ENCODE measurements at places on chromosomes 2 and 18.

DNA sequence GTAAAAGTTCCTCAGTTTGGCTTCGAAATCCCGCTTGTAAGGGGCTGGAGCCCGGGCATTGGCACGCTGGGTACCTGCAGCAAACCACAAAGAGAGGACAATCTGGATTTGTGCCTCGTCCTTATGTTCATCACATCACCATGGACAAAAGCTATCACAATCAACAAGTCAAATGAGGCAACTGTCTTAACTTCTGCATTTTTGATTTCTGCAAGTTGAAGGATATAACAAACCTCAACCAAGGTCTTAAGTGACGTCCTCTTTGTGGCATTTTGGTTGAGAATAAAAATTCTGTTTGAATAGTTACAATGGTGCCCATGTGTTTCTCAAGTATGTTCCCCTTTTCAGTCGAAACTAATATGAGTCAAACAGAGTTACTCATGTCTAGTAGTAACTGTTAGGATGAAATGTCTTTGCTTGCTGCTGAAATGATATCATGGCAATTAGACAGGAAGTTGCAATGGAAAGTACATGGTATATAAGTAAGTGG is 70.8 kb upstream of the STK17B start:
- DNase-seq = no peak

- DNase-seq = no peak
Measured at GRCh38 chr2:187614756-187615155, 60.5 kb upstream of the TFPI start.

- DNase-seq = no peak
Measured at GRCh38 chr2:176934131-176934530, 278.5 kb upstream of the HNRNPA3 start.

GRCh38 chr2:97742381-97742847 is 29.0 kb downstream of the ZAP70 start:
- DNase-seq = no peak

DNA sequence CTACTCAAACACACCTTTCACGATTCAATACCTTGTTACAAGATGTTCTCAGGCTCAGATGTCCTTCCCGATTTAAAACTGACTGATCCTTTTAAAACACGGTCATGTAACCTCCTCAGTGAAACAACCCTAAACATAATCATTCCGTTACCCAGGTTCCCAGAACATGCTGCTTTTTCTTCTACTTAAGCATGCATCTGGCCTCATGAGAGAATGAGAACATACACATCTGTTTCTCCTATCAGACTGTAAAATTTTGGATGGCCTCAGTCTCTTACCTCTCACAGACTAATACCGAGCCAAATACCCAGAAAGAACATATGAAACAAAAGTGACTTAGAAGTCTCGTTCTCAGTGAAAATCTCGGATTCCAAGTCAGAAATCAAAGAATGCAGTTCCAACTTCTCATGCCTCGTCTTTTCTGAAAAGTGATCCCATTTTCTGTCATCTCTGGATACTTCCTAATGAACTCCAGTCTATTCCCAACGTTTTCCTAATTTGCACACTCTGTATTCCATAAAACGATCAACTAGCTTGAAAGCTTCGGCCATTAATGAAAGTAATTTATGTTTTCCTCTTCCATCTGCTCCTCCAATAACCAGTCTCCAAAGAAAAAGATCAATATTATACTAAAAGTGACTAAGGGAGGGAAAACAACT is 919 bp downstream of the SF3B1 start:
- DNase-seq = peak; percentile 29

DNA sequence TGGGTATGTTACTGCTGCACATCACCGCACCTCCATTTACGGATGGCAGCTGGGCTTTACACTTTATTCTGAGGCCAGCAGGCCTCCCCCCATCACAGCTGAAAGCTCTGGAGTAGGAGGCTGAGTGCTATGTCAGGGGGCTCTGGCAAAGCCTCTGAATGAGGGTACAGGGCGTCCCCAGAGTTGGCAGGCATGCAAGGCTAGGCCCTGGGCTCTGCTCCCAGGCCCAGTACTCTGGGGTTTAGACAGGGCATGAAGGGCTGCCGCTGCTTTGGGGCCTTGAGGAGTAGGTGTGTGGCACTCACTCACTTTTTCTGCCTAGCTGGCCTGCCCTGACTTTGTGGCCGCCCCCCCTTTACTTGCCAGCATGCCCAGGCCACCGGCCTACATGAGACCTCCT is 90.8 kb downstream of the WDSUB1 start:
- no peak for DNase-seq

GRCh38 chr2:188534875-188535274 is 243.2 kb downstream of the GULP1 start:
- no peak for DNase-seq

DNA sequence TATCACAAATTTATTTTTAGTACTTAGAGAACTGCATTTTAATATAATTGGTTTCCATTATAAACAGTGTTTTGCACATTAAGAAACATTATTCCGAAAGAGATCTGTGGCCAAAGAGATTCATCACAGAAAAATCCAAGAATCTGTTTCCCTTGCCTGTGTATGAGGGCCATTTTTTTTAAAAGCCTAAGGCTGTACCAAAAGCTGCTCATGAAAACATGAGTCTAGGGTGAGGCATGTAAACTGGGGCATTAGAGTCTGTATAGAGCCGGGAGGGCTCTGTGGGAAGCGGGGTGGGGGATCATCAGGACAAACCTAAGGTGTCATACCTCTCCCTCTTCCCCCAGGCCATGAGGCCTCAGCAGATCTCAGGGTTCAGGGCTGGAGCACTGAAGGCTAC is 223.8 kb downstream of the FBXO15 start:
- no peak for DNase-seq

- no peak for DNase-seq
Measured at GRCh38 chr2:241315879-241316631, at the start of gene SEPTIN2. Gene SEPTIN2 (plus strand): TSS chr2:241315925. CDS start chr2:241324233, 8,308 bp downstream.

DNA sequence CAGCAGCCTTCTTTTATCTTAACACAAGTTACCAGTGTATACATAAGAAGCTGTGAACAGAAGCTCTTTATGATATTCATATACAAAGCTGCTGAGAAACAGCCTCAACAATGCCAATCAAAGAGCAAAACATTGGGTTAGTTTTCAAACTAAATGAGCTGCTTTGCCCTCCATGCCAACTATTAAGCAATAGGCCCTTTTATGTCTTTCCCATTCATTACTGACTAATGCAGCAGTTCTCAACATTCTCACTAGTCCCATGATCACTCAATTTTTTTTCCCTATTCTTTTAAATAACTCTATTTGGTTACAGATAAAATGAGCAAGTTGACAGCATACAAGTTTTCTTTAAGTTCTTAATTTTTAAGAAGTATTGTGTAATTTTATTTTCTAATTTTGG is 57.9 kb upstream of the FRZB start:
- no peak for DNase-seq

DNA sequence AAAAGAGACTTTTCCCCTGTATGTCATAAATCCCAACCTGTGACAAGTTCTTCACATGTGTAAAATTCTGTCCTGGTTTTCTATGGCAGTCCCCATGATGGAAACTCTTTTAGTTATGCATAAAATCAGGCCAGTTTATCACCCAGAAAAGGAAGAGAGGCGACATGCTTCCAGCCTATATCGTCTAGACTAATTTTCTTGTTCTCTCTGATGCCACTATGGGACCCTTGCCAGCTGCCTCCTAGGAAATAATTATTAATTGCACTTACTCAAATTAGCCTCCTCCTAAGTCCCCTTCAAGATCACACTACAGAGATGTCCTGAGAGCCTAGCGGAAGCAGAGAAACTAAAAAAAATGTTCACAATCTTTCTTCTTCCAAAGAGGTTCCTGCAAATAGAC is 722.4 kb downstream of the NRXN1 start:
- DNase-seq = no peak

DNA sequence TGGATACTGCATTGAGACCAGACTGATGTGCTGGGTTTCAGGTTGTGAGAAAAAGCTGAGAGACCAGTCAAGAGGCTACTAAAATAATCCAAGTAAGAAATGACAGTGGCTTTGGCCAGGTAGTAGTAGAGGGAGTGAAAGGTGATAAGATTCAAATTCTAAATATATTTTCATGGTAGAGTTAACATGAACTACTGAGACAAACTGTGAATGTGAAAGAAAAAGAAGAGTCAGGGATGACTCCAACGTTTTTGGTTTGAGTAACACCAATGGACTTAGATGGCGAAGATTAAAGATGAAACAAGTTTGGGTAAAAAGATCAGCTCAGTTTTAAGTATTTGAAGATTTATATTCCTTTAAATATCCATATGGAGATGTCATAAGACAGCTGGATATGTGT is 209.4 kb downstream of the ZEB2 start:
- DNase-seq = no peak

- no peak for DNase-seq
Measured at GRCh38 chr2:63073994-63074393, 23.4 kb downstream of the OTX1 start.

- no peak for DNase-seq
Measured at GRCh38 chr18:79579807-79580497, 99.7 kb upstream of the CTDP1 start.

- DNase-seq = no peak
Measured at GRCh38 chr2:226399006-226399405, 400.6 kb downstream of the IRS1 start.

DNA sequence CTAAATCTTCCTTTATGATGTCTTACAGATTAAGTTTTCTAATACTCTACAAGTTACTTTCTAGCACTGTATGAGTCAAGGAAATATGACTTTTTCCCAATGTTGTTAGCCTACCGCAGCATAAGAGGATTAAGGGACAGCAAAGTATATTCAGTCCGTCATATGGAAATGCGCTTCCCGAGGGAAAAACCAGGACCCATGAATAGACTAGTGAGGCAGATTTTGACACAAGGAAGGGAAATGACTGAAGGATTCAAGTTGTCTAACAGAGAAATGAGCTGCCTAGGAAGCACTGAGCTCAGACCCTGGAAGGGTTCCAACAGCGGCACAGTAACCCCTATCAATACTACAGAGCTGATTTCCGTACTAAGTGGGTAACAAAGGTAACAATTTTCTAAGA is 12.0 kb downstream of the SEPTIN10 start:
- DNase-seq = no peak

- DNase-seq = peak; percentile 64
Measured at GRCh38 chr2:17878281-17879136, at the start of gene KCNS3. Gene KCNS3 (plus strand): TSS chr2:17878667. CDS start chr2:17931009, 52,342 bp downstream.

- no peak for DNase-seq
Measured at GRCh38 chr18:48831113-48831759, 119.5 kb downstream of the SMAD7 start.

- DNase-seq = peak; percentile 97
Measured at GRCh38 chr2:47309952-47310800, 92.8 kb upstream of the MSH2 start.

DNA sequence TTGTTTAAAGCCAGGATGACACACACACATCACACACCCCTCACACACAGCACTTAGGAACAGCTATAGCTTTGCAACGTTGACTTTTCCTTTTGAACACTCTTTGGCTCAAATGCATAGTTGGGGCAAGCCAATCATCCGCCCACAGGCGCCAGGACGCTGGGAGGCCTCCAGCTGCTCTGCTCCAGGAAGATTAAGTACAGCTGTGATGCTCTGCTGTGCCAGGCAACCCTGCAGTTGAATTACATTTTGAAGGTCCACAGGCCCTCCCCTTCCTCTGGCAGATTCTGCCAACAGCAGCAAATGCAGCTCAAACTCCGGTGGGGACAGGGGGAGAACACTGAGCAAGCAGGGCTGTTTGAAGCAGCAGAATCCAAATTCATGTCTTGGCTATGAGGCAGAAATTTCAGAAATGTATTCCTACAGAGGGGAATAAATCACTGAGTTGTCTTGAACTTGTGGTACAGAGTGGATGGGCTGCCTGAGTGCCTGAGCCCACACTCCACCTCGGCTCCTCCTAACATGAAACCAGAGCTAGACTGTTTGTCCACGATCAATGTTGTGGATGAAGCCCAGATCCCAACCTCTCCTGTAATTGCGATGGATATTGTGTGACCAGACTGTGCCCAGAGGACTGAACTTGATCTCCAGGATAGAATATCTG is 86.5 kb upstream of the PPP1CB start:
- no peak for DNase-seq

DNA sequence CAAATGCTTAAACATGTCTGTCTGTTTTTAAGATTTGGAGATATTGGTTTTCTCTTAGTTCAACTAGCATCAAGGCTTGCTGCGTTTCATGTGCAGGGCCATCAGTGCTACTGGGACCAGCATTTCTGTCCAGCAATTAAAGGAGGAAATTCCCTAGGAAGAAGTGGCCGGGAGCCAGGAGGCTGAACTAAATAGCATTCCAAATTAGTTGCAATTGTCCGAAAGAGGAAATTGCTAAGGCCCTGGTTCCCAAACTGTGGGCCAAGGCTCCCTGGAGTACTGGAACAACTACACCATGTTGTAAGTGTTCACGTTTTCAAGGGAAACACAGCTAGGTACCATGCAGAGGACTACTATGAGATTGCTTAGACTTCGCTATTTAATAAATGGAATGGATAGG is 257.9 kb downstream of the PTPRM start:
- no peak for DNase-seq

DNA sequence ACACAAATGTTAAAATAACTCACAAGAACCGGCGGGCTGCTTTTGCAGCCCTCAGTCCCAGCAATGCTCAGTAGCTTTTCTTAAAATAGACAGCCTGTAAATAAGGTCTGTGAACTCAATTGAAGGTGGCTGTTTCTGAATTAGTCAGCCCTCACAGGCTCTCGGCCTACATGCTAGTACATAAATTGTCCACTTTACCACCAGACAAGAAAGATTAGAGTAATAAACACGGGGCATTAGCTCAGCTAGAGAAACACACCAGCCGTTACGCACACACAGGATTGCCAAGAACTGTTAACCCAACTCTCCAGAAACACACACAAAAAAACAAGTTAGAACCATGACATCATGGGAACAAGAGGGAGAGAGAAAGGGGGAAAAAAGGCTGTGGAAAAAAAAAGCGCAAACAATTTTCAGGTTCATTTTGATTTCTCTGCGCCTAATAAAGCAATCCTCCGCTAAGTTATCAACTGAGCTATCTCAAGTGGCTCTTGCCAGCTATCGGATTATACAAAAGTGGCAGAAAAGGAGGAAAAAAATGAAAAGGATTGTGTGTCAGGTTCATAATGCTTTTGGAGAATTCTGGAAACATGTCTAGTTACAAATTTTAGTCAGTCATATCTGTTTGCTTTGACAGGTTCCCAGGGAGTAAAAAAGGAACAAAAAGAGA is 89.1 kb downstream of the ZEB2 start:
- no peak for DNase-seq

DNA sequence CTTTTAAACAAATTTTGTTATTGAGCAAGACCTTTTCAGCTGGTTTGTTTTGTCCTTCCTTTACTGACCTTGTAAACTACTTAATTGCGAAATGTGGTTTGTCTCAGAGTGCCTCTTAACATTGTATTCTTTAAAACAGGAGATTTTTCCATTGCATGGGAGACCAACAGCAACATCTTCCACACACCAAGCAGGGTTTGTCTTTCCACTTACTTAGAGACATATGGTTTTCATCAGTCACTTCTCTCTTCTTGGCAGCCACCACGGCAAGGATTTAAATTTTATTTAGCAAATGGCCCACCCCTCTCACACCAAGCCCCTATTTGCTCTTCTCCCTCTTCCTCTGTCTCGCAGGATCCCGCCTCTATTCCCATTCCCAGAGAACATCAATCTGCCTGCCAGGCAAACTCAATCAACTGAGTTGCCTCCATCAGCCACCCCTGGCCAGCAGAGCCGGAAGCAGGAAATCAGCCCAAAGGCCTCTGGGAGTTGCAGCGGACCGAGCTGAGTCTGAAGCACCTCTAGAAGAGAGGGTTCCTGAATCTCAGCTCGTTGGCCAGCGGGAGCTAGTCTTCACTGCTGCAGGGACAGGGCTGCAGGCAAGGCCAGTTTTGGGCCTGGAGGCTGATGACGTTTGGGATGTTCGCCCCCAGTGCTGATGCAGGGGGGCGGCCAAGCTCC is 11.3 kb upstream of the CIB4 start:
- no peak for DNase-seq
